ENCODE measurements at places on chromosomes 12 and 14.
A peak's percentile ranks its signal among the peaks of the same experiment; 100 is the strongest.

DNA sequence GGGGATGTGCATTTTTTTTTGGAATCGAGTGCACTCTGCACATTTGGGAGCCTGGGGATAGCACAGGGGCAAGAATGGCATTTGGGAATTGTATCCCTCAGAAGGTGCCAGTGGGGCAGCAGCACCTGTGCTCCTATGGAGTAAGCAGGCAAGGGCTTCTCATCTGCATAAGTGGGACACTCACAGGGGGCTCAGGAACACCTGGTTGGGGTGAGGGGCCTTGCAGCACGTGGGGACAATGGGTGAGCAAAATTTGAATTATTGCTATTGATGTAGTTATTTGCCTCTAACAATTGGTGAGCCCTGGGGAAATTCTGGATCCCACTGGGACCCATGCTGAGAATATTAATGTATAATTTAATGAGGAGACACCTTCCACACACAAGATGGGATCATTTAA lies 274.2 kb downstream of the TTC6 start:
- DNase-seq, result no peak

DNA sequence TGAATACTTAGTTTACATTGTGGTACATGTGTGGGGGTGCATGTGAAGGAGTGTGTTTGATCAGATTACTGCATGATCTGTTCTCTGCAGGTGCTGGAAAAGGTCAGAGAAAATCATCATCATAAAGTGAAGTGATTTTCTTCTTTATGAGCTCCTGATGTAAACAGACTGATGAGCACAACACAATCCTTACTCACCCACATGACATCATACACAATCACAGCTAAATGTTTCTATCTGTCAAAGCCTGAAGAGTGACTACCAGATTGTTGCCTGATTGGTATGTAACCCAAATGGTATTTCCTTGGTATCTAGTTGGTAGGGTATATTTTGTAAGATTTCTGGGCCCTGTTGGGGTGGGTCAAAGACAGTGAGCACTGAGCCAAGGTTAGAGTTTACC lies 270.8 kb downstream of the FOXG1 start:
- no peak for DNase-seq

GRCh38 chr14:106737021-106737420 lies 1210.6 kb downstream of the TMEM121 start:
- peak; percentile 80 for DNase-seq

- no peak for DNase-seq
Measured at GRCh38 chr14:104557086-104557485, 22.5 kb upstream of the C14orf180 start.

DNA sequence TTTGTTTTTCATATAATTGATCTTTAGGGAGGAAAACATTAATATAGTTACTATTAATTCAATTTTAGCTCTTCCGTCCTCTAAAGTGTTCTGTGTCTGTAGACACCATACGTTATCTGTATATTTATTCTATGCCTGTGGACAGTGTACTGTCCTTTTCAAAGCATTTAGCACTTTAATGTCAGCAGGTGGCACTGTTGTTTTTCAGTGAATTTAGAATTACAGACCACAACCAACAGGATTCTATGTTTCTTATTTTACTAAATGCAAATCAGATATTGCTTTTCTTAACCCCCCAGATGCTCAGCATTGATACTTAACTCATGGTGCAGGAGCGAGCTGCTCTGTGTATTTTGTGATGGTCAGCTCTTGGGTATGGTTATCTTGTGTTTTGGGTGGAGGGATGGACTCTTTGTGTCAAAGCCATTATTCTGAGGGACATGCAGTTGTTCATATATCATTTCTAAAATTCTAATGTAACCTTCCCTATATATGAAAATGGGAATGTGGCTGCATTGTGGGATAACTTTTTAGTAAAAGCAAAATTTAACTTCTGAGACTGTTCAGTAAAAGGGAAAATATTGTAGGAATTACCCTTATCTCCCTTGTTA lies 65.2 kb downstream of the PAPOLA start:
- no peak for DNase-seq

DNA sequence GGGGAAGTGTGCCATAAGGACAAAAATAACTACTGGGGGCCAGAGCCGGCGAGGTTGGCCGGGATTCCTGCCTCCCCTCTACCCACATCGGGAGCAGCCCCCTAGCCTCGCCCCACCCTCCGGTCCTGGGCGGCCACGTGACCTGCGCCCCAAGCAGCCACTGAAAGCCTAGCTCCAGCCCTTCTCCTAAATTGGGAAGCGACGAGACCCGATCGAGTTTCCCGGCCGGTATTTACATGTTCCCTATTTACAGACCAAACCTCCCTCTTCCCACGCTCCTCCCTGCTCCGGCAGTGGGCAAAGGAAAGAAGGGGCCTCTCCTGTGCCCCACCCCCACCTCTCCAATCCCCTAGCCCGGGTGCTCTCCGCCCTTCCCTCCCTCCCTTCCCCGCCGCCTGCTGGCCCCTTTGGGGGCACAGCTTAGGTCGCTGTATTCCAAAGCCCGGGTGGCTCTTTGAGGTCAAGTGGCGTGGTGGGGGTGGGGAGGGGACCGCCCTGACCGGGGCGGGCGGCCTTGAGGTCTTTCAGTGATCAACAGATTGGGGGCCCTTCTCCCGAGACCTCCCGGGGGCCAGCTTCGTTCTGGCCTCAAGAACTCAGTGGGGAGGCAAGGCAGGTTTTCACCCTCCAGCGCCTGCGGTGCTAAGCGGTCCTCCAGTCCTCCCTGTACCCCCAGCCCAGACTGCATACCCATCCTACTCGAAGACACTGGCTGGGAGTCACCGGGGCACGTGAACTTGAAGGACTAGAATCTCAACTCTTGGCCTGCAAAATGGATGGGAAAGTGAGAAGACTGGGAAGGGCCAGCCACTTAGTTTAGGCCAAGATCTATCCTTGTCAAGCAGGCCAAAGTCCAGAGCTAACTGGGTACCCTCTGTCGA lies 6.3 kb upstream of the CTDSP2 start:
- no peak for DNase-seq

DNA sequence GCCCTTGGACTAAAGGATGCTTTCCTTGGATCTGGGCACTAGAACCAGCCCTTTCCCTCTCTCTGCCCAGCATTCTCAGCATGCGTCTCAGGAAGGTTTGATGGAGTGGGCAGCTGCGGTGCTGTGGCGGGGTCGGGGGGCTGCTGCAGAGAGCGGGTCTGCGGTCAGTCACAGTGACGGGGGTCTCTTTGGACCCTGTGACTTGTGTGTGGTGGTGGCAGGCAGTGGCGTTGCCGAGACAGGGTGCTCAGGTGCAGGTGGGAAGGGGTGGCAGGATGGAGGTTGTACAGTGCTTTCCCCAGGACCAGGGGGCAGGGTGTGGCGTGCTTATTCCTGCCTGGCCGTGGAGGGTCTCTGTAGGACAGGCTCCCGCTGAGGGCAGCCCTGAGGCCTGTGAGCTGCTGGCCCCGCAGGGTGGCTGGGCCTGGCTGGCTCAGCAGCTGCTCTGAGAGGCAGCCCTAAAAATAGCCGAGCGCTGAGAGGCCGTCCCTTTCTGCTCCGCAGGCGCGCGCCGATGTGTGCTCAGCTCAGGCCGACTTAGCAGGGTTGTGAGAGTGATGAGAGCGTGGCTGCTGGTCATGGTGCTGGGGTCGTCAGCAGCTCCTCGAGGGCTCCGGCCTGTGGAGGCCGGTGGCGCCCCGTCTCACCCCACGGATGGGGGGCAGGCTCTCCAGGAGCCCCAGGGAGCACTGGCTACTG lies 9.7 kb downstream of the PACS2 start:
- no peak for DNase-seq

GRCh38 chr12:94909663-94910062 lies 93.8 kb downstream of the NDUFA12 start:
- DNase-seq, result no peak

DNA sequence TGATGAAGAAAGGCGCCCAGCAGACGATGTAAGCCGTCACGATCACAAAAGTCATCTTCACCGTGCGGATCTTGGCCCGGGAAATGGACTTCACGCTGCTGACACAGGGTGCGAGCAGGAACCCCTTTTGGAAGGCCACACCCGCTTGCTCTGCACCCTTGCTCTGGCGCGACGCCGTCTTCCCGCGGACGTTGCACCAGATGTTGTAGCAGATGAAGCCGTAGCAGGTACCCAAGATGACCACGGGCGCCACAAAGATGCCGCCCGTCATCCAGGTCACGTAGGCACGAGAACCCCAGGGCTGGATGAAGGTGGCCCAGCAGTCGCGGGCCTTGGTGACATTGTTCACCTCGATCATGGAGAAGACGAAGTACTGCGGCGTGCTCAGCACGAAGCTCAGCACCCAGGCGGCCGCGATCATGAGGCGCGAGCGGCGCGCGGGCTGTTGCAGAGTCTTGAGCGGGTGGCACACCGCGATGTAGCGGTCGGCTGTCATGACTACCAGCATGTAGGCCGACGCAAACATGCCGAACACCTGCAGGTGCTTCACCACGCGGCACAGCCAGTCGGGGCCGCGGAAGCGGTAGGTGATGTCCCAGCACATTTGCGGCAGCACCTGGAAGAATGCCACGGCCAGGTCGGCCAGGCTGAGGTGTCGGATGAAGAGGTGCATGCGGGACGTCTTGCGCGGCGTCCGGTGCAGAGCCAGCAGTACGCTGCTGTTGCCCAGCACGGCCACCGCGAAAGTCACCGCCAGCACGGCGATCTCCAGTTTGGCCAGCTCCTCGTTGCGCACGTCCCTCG lies 890 bp downstream of the AVPR1A start:
- DNase-seq, result no peak

- no peak for DNase-seq
Measured at GRCh38 chr12:45269412-45269751, 53.5 kb downstream of the ANO6 start.

GRCh38 chr12:46963977-46964971 lies 115.1 kb upstream of the PCED1B start:
- no peak for DNase-seq

DNA sequence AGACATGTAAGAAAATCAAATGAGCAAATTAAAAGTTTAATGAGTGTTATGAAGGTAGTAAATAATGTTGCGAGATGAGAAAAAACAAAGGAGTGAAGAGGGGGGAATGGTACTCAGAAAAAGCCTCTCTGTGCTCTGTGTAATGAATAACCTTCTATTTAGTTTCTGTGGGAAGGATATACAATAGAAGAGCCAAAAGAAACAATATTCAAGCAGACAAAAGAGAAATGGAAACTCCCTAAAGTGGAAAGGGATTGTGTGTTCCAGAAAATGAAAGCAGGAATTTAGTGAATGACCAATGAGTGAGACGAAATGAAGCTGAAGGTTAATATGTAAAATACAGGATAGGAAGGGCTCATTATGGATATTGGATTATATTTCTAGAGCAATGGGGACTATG lies 18.5 kb downstream of the OR4K1 start:
- DNase-seq, result no peak

DNA sequence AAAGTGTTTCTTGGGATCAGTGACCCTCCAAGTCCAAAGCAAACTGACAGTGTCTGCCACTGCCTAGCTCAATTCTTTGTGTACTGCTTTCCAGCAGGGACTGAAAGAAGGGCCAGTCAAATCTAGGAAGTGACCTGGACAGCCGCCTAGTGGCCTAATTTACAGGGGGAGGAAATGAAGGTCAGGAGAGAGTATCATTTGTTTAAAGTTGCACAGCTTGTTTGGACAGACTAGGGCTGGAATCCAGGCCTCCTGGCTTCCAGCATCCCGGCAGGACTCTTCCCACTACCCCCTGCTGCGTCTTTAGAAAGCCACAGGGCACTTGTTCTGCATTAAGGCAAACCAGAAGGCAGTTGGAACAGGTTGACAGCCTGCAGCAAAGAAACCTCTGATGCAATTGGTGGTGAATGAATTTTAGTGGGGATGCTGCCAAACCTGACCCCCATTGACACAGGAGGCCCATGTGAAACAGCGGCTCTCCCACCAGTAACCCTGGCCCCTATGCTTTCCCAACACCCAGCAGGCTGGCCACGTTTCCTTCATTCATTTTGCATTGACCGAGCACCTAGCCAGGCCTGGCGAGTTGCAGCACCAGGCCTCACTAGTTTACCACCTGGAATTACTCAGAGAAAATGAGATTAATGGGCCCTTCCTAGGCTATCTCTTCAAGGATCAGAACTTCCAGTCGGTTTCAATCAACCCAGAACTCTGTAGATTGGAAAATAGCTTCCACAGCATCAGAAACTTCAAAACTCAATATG lies 28.2 kb downstream of the GALNT16 start:
- no peak for DNase-seq

DNA sequence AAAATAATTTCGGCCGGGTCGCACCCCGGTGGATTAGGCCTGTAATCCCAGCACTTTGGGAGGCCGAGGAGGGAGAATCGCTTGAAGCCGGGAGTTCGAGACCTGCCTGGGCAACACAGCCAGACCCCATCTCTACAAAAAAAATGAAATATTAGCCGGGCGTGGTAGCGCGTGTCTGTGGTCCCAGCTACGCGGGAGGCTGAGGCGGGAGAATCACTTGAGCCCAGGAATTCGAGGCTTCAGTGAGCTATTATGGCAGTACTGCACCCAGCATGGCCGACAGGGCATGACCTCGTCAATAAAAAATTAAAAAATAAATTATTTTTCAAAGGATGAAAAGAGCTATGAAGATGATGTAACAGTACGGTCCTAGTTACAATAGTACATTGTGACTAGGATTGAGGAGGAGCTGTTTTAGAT lies 523 bp downstream of the GTF2H3 start:
- no peak for DNase-seq

DNA sequence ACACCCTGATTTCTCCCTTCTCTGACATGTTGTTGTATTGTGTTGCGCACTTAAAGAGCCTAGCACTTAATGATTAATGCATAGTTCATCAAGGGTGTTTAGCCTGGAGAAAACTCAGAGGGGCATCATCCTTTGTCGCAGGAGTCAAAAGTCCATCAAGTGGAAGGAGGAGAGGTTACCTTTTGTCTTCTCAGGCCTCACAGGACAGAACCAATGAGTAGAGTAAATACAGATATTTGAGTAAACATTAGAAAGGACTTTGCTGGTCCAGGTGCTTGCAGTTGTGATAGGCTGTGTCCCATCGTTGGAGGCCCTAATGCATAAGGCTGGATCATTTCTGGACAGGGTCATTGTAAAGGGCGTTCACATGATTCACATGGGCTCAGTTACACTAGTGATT lies 430.9 kb downstream of the PCNX1 start:
- DNase-seq, result no peak

DNA sequence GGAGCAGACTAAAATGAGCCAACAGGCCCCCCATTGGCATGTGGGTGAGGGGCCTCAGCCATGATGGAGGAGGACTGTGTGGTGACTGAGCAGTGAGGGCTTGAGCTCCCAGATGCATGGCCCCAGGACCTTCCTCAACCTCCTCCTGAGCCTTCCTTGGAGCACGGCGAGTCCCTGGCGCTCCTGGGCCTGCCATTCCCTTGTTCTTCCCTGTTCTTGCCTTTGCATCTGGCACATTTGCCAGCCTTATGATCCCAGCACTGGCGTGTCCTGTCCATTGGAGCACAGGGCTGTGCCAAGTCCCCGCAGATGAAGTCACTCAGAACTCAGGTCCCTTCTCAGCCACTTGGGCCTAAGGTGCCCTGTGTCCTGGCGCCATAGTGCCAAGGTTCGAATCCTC lies 40.3 kb upstream of the MEG3 start:
- DNase-seq, result no peak

Measured in CD8-positive, alpha-beta T cell (primary cell).